Left cardiac atrium (tissue), 4 donors: ENCODE measurements at places on chromosomes 13 and 19. TPM values are rescaled to one million over a fixed set of nuclear protein-coding genes. Genes with fewer than 3 reads are reported as not detected.

Gene PSG3
- total RNA-seq: not detected

DNA sequence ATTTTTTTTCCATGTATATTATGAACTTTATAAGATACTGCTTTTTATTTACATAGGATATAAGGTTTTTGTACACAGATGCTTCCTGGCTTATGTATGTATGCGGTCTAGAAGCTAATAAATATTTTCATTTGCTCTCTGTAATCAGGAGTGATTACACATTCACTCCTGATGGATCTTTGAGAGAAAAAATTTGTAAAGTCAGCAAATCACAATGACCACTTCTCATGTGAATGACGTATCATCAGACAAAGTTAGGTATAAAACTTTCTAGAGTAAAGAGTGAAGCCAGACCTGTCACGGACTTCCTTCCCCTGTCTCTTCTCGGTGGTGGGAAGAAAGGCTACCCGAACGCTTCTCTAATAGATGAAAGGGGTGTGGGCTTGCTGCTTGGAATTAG, 31.1 kb downstream of the DPY19L3 start:
- no peak for DNase-seq

Gene NLRP4
- total RNA-seq: not detected

Gene CD70
- not detected for total RNA-seq

GRCh38 chr13:41582027-41582463, 124.7 kb downstream of the RGCC start:
- no peak for DNase-seq

Gene GZMM
- total RNA-seq: 0.81 TPM

Gene MED4
- total RNA-seq: 47.4 TPM

GRCh38 chr19:16249826-16250404, 52.2 kb downstream of the AP1M1 start:
- no peak for DNase-seq

- no peak for DNase-seq
Observed at GRCh38 chr13:44837250-44837649, 152.0 kb downstream of the NUFIP1 start.

Gene LILRB5
- total RNA-seq: 21.4 TPM

GRCh38 chr13:25210842-25211569, 38.9 kb upstream of the AMER2 start:
- no peak for DNase-seq
